ENCODE measurements at places on chromosomes 11 and 22.

DNA sequence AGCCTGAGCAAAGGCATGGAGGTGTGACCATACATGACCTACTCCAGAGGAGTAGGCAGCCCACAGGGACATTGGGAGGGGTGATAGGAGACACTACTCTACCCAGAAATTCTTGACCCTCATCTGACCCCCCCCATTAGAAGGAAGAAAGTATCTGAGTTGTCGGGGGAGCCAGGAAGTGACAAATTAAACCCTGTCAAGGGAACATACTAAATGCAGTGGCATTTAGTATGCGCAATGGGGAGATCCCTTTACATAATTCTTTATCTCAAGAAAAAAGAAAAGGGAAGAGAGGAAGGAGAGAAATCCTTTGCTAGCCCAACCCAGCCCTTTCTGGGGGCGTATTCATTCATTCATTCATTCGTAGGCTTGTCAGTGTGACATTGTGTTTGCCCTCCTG, 58.8 kb downstream of the NAV2 start:
- DNase-seq: no peak

DNA sequence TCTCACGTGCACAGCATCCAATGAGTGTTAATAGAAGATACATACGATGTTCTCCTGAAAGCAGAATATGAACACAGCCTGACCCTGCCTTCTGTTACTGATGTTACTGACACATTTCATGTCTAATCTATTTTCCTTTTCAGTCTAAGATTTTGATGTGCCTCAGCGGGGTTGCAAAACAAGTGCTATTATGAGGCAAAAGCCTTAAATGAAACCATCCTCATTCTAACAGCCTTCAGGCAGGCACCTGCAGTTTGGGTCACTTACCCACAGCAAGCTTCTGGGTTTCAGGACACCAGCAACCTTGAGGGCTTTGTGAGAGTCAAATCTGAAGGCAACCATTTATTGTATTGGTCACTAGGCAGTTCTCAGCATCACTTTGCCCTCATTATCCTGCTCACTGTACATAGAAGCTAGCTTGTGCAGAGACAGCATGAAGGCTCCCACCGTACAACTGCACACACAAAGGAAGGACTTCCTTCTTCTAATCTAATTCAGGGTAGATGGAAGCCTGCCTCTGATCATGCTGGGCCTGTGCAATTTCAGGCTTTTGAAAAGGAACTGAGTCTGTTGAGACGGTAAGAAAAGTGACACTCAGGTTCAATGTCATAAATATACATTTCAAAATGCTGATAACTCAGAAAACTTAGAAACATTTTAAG, 183.2 kb upstream of the PITPNB start:
- DNase-seq: no peak

DNA sequence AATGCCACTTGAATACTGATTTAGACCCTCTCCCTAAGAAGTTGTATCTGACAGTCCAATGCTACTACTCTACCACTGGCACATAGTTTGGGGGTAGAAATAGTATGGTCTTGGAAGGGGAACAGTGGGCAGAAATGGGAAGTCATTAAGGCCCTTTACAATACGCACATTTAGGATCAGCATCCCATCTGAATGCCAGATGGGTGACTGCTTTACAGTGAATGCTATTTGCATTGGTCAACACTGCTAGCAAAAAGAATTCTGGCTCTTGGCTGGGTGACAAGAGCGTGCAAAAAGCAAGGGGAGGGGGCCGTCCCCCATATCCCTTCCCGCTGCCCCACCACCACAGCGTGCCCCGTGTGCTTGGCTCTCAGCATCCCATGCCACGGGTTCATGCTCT, 104.7 kb upstream of the BID start:
- no peak for DNase-seq

GRCh38 chr22:47033648-47034000, 271.2 kb downstream of the TBC1D22A start:
- DNase-seq: no peak

DNA sequence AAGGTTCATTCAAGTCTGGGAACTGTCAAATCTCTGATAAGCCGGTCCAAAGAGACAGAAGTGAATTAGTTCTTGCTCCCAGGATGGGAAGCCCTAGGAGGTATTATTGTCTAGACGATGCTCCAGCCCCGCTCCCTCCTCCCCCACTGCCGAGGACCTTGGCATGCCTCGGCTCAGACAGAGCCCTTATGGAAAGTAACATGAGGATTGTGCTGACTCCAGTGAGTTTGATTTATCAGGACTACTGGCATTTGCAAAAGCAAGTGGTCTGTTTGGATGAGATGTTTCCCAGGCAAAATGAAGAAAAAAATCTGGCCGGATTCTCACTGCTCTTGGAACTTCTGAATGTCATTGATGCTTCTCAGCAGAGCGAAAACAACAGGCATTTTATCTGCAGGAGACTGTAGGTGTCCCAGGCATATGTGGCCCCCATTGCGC, 341.0 kb downstream of the ETS1 start:
- no peak for DNase-seq

GRCh38 chr22:35842954-35843353, 125.3 kb downstream of the APOL5 start:
- DNase-seq: no peak

DNA sequence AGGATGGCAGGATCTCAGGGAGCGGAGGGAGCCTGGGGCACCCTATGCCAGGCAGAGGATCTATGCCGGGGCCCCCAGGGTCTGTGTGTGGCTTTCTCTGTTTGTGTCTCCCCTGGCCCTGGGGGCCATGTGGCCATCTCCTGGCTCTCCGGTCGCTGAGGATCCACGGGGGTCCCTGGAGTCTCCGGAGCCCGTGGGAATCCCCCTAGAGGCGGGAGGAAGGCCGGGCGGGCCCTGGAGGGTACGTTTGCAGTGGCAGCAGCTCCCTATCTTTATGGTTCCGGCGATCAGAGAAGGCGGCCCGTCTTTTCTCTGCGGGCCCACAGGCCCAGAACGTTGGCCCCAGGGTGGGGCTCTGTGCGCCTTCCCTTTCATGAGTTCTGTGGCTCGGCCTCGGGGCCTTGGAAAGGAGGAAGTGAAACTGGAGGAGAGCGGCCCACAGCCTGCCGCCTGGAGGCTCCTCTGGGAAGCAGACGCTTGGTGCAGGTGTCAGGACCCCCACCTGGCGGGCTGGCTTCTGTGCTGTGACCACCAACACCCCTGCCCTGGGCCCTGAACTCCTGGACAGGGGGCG, 82.1 kb downstream of the KCNQ1 start:
- DNase-seq: no peak

DNA sequence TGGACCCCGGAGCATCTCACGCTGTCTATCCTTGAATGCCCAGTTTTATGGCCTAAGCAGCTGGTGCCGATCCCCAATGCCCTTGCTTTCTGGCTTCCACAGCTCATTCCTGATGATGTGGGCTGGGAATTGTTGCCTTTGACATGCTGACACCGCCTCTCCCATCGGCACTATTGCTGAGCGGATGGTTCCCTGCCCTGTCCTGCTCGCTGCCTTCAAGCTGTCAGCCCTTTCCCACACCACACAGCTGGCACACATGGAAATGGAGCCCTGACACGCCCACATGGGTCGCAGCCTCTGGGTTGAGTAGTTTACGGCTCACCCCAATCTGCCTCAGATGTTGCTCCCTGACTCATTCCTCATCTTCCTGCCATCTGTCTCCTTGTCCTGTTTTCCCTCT, 110.2 kb upstream of the SESN3 start:
- DNase-seq: no peak

DNA sequence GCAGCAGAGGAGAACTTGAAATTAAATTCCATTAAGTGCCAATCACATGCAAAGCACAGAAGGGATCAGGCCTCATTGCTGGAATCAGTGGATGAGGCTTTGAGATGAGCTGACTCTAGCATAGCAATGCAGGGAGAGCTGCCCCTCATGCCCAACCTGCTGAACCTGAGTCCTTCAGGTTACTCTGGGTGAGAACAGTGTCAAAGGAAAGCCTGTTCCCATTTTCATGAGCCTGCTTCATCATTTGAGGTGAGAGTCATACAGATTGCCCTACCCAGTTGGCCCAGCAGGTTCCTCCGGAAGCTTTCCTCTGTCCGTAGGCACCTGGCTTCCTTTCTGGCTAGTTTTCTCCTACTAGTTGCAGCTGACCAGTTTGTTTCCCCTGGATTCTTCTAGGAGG, 25.9 kb upstream of the ZBTB16 start:
- DNase-seq: no peak

GRCh38 chr11:44579302-44579761, 13.9 kb downstream of the CD82 start:
- DNase-seq: no peak

DNA sequence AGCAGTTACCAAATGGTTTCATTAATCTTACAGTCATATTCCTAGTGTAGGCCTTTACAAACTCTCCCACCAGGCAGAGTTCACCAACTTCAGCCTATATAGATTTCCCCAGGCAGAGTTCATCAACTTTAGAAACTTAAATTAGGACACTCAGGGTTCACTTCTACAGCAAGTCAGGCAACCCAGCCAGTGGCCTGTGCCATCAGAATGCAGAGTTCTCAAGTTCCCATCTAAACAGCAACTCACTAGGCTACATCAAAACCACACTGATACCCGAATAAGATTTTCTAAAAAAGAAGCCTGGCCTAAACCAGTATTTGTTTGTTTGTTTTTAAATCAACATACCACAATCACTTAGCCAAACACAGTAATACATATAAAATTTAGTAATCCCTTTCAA, 33.7 kb downstream of the PICALM start:
- DNase-seq: no peak

Measured in hypothalamus (tissue), 51 donors.